ENCODE measurements at places on chromosomes 16 and 17.

DNA sequence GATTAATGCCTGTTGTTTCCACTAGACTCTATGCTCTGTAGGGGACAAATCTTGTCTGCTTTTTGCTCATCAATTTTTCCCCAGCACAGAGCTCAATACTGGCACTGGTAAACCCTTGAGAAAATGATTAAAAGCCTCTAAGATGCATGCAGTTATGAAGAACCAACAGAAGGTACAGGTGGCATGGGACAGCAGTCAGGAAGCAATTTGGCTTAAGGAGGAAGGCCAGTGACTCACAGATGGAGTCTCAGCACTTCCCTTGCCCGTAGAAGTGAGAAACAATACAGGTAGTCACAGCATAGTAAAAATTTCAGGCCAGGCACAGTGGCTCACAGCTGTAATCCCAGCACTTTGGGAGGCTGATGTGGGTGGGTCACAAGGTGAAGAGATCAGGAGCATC, 504.7 kb upstream of the RBFOX1 start:
- no peak for ATAC-seq

DNA sequence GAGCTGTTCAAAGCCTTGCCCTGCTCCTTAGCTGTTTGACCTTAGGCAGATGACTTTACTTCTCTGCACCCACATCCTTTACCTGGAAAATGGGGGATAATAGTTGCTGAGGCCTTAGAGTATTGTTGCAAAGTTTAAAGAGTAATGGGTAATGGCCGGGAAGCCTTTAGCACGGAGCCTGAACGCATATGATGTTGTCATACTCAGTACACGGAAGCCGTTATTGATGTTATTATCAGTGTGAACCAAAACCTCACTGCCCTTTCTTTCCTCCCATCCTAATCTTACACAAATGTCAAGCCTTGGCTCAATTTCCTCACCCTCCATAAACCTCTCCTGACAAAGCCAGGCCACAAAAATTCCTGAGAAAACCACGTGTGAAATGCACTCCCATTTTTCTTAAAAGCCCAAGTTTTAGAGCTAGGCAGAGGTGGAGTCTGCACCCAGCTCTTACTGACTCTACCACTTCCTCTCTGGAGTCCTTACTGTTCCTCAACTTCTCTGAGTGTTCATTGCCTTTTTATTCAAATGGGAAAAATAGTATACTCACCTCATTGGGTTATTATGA, 67.3 kb upstream of the CACNG3 start:
- ATAC-seq: no peak

DNA sequence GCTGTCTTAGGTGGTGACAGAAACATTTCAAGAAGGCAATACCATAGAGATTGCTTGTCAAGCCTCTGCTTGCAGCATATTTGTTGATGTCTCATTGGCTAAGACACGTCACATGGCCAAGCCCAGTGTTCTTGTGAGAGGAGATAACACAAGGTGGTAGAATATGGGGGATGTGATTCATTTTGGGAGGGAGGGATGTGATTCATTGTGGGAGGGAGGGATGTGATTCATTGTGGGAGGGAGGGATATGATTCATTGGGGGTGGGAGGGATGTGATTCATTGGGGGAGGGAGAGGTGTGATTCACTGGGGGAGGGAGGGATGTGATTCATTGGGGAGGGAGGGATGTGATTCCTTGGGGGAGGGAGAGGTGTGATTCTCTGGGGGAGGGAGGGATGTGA, 470.5 kb upstream of the SALL1 start:
- no peak for ATAC-seq

GRCh38 chr16:30585022-30585399, 486 bp downstream of the ZNF785 start:
- ATAC-seq: no peak

- no peak for ATAC-seq
Observed at GRCh38 chr17:43736389-43736788, 22.2 kb downstream of the SOST start.

- ATAC-seq: peak; percentile 92
Observed at GRCh38 chr17:75087558-75088453, at the start of gene SLC16A5. SLC16A5 (plus strand) TSS chr17:75087954; CDS start chr17:75093637, 5,683 bp downstream.

DNA sequence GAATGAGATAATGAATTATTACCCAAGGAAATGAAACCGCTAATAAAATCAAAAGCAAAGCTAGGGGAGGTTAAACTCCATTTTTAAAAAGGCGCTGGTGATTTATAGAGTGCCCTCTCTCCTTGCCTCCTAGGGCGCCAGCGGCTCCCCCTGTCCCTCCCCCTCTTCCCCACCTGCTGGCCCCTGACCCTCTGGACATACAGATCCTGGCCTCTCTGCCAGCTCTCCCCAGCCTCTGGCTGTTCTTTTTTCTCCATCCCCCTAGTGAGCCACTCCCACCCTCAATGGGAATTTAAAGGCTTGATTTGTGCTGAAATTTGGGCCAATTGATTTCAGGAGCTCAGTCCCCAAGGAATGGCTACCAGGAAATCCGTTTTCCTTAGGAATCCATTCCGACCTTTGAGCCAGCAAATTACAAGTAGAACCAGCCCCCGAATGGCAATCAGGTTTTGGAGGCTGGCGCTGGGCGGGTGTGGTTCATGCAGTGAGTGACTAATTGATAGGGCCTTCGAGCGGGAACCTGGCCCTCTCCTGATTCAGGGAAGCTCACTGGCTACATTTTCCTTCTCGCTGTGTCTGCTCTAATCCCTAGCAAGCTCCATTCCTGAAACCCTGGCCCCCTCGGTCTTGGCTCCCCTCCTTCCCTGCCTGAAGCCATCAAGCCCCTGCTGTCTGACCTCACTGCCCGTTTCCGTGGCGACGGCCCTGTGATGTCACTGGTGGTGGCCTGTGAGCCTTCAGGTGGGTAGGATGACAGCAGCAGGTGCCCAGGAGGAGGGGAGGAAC, 141.9 kb upstream of the SDK2 start:
- no peak for ATAC-seq

- peak; percentile 0 for ATAC-seq
Observed at GRCh38 chr17:61412860-61413660, 13.4 kb downstream of the TBX2 start.

GRCh38 chr17:77124192-77124889, 16.4 kb upstream of the SEC14L1 start:
- peak; percentile 47 for ATAC-seq

DNA sequence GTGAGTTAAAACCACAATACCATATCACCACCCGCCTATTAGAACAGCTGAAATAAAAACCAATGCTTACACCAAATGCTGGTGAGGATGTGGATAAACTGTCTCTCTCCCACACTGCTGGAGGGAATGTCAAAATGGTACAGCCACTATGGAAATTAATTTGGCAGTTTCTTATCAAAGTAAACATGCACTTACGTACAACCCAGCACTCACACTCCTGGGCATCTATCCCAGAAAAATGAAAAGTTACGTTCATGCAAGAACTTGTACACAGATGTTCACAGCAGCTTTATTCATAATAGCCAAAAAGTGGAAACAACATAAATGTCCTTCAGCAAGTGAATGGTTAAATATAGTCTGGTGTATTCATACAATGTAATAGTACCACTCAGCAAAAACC, 173.2 kb upstream of the MYOCD start:
- ATAC-seq: no peak

DNA sequence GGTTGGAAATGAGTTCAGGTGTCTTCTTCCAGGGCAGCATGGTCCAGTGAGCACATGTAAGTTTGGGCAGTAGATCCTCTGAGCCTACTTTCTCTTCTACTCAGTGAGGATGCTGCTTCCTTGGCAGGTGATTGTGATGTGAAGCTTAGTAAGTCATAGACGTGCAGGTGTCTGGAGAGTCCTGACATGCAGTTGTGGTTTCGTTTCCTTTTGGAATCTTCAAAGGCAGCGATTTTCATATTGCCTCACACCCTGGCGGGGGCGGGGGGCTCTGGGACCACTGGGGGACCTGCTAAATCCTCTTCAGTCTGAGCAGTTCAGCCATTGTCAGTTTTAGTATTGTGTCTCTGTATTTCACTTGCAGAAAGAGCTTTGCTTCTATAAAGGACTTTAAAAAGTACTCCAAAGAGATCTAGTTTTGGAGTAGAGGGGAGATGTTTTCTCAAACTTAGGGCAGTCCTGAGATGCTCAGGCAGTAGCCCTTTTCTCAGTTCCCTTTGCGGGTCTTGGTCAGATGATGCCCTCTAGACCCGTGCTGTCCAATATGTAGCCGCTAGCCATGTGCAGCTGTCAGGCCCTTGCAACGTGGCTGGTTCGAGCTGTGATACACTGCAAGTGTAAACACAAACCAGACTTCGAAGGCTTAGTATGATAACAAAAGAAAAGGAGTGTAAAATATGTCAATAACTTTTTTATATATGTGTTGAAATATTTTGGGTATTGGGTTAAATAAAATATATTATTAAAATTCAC, 4.0 kb upstream of the CDK5R1 start:
- ATAC-seq: no peak

DNA sequence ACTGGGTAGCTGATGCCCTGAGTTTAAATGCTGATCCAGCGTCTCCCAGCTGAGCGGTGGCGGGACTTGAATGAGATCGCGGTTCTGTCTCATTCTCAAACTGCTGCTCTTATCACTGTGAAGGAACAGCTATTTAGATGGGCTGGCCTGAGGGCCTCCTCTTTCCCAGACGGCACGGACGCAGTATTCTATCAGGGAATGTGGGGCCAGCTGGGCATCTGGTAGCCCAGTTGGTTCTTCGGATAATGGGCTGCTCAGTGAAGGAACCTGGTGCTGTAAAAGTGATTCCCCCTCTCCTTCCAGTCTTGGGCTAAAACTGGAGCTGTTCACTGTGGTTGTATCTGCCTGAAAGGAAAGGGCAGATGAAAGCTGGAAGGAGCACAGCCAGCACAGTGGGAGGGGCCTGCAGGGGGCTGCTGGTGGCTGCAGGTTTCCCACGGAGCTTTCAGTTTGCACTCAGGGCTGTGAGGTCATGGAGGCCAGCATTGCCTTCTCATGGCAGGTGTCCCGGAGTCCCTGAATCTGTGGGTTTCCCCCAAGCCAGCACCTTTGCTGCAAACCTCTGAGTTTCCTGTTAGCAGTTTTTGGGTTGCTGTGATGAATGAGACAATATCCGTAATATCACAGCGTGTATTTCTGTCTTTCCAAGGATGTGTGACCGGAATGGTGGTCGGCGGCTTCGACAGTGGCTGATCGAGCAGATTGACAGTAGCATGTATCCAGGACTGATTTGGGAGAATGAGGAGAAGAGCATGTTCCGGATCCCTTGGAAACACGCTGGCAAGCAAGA, 3.6 kb downstream of the IRF8 start:
- no peak for ATAC-seq

DNA sequence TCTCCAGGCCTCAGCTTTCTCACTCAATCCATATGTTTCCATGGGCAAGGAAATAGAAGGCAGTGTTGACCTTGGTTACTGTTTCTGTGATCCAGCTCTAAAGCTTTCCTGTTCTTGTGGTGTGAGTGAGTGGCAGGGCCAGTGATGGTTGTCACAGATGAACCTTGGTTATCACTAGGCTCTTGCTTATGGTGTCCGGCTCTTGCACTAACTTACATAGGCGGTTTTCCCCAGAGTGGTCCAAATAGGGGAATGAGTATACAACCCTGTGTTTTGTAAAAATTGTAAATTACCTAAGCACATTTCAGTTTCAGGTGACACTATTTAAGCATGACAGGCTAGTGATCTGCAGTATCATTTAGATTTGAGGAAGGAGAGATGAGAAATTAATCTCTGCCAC, 6.8 kb downstream of the MFSD11 start:
- ATAC-seq: no peak

DNA sequence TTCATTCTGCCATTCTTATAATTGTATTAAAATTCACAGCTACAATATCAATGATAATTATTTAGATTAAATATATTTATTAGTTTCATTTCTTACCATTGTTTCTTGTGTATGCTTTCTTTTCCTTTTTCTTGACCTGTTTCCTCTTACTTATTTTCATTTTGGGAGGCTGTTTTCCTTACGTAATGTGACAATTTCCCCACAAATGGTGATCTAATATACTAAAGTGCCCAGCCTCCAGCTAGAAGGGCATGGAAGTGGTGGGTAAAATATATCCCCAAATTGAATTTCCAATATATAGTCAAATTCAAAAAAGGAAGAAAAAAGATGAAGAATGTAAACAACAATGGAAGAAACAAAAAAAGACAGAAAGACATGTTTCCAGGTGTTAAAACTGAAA, 1.5 kb upstream of the ABCA6 start:
- ATAC-seq: no peak

DNA sequence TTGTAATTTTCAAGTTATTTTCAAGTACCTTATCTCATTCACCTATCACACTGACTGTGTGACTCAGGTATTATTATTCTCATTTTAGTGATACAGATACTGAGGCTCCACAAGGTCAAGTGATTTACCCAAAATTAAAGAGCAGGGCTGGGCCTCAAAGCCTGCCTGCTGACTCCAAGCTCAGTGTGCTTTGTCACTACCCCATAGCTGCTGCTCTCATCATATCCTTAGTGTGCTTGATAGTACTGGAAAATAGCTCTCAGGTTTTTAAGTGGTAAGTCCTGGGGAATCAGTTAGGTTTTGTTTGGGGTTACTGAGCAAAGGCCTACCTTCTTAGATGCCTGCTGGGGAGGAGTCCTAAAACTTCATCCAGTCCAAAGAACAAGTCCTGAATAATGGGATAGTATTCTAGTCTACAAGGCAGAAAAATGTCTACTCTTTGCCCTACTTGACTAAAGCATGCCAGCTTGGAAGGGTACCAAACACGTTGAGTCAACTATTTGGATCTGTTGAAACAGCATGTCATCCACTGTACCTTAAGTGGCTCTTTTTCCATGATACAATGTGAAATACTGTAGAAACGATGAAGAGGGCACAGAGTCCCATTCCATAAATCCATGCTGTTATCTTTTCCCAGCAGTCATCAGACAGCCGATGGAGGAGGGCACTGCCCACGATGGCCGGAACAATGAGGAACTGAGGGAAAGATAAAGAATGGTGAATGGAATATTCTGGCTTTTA, 10.7 kb downstream of the MMD start:
- no peak for ATAC-seq

GRCh38 chr16:24800586-24800985, 45.2 kb upstream of the SLC5A11 start:
- peak; percentile 22 for ATAC-seq

- ATAC-seq: no peak
Observed at GRCh38 chr17:83121921-83122820, 42.8 kb downstream of the METRNL start.

DNA sequence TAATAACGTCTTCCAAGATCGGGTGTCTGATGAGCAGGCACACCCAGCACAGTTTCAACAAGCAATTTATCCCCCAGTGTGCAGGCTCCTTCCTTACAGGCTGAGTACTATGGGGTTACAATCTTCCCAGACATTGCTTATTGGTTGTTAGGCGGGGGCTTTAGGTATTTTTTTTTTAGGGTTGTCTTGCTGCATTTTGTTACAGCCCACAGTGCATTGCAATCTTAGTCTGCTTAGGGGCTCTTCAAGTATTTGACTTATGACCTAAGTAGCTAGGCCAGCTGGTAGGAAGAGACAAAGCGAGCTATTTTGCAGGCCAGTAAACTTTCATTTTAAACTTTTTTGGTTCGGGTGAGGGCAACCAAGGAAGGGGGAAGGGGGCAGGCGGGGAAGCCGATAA, 5.8 kb downstream of the PLD6 start:
- no peak for ATAC-seq

GRCh38 chr16:72743011-72743761, 304.7 kb downstream of the ZFHX3 start:
- no peak for ATAC-seq

Data from gastroesophageal sphincter (tissue), 4 donors.